Heart left ventricle (tissue), 16 donors: ENCODE measurements at places on chromosomes 13 and 19. TPM values are rescaled to one million over a fixed set of nuclear protein-coding genes. Genes with fewer than 3 reads are reported as not detected.

NLRP5 gene
- not detected for polyA plus RNA-seq

ZNF155 gene
- polyA plus RNA-seq: 4.9 TPM

VSTM1 gene
- polyA plus RNA-seq: not detected

ZNF345 gene
- 2.5 TPM for polyA plus RNA-seq

KLF1 gene
- polyA plus RNA-seq: not detected

GRCh38 chr19:10335352-10335985 is 2.1 kb upstream of the RAVER1 start:
- H3K4me1 ChIP-seq: peaks cover 29% of the 10 kb centered on the region
- peak overlapping the region; percentile 94 for H3K27ac ChIP-seq
- H3K4me3 ChIP-seq: peak overlapping the region; percentile 84
- DNase-seq: no peak
- no peaks in the 10 kb centered on the region for H3K27me3 ChIP-seq
- H3K36me3 ChIP-seq: no peaks in the 10 kb centered on the region

DNA sequence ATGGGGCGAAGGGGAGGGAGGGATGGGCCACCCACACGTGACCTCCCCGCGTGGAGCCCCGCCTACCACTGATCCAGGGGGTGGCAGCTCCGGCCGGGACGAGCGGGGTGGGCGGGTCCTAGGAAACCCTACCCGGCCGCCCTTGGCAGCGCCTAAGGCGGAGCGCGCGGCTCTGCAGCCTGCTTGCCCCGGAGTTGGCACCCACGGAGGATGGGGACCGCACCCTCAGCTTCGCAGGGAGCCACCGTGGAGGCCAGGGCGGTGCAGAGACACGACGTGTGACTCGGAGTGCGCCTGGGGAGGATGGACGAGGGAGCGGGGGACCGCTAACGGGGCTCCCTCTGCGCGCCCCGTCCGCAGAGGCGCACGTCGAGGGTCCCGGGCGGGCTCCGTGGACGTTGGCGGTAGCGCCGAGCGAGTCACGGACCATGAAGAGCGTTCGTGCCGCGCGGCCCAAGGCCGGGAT is at the start of gene RGS9BP:
Gene RGS9BP (plus strand): TSS at position 129 of the 466 bp plus-strand sequence. CDS start 416 bp downstream, outside the sequence.
- peaks cover 23% of the 10 kb centered on the region for H3K27me3 ChIP-seq
- DNase-seq: peak; percentile 88
- no peaks in the 10 kb centered on the region for H3K36me3 ChIP-seq
- peak within 1 kb of the TSS; percentile 85 for H3K27ac ChIP-seq

- H3K4me1 ChIP-seq: peaks cover 37% of the 10 kb centered on the region
- H3K27ac ChIP-seq: peak overlapping the region; percentile 84
- no peaks in the 10 kb centered on the region for H3K27me3 ChIP-seq
Measured at GRCh38 chr13:23560571-23561089, 9.6 kb upstream of the TNFRSF19 start.

GRCh38 chr13:21123956-21124355 is 52.4 kb downstream of the SKA3 start:
- no peaks in the 10 kb centered on the region for H3K4me1 ChIP-seq
- no peaks in the 10 kb centered on the region for H3K27me3 ChIP-seq
- no peaks in the 10 kb centered on the region for H3K36me3 ChIP-seq
- no peak overlapping the region for H3K4me3 ChIP-seq
- no peak for DNase-seq
- no peak overlapping the region for H3K27ac ChIP-seq

GRCh38 chr19:45815481-45816216 is 541 bp upstream of the RSPH6A start:
- no peak for DNase-seq
- H3K27me3 ChIP-seq: no peaks in the 10 kb centered on the region
- H3K27ac ChIP-seq: peak overlapping the region; percentile 45
- peak overlapping the region; percentile 58 for H3K4me3 ChIP-seq

DNA sequence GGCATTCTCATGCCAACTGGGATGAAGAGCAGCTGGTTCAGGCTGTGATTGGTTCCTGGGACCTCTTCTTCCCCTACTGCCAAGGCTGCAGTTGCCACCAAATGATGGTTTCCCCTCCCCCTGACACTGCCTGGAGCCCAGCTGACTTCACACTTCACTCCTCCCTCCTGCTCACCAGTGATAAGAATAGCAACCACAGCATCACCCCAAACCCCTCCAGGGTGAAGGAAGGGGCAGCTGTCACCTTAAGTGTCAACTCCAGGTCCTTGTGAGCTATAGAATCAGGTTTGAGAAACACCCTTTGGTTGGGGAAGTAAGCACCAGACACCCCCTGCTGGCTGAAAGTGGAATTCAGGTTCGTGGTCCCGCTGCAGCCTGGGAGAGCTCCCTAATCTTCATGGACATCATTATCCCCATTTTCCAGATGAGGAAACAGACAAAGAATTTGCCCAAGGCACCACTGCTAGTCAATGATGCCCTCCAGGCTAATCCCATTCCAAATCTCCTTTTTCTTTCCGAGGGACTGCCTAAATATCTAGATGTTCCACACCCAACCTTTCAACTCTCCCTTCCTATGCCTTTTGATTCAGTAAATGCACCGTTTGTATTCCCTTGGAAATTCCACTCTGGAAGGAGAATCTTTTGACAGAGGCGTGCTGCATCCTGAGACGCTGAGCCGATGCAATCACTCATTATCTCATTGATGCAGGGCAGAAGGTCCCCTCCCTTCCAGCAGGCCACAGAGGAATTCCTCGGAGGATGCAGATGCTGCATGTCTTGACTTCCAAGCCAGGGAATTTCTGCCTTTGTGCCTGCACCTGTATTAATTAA is 50.6 kb upstream of the UQCRFS1 start:
- no peak overlapping the region for H3K4me3 ChIP-seq
- H3K36me3 ChIP-seq: no peaks in the 10 kb centered on the region
- no peaks in the 10 kb centered on the region for H3K4me1 ChIP-seq
- no peak overlapping the region for H3K27ac ChIP-seq
- H3K27me3 ChIP-seq: no peaks in the 10 kb centered on the region

GRCh38 chr13:28355046-28355821 is 139.7 kb downstream of the FLT1 start:
- H3K27ac ChIP-seq: no peak overlapping the region
- no peak overlapping the region for H3K4me3 ChIP-seq
- no peak for DNase-seq
- no peaks in the 10 kb centered on the region for H3K4me1 ChIP-seq
- H3K36me3 ChIP-seq: peaks cover 21% of the 10 kb centered on the region
